ENCODE measurements at places on chromosomes 1 and 21. TPM values are rescaled to one million over a fixed set of nuclear protein-coding genes. Genes with fewer than 3 reads are reported as not detected.

Gene ANXA9
- total RNA-seq, result not detected

Gene DNASE2B
- not detected for total RNA-seq

Gene ROR1
- total RNA-seq, result not detected

Gene MEX3A
- total RNA-seq, result 0.05 TPM

Gene B4GALT2
- 20.1 TPM for total RNA-seq

Gene PLA2G2C
- not detected for total RNA-seq

- DNase-seq, result no peak
Observed at GRCh38 chr1:99645699-99646531, at the start of gene PALMD. PALMD (plus strand) TSS chr1:99646113; CDS start chr1:99646318, 205 bp downstream.

DNA sequence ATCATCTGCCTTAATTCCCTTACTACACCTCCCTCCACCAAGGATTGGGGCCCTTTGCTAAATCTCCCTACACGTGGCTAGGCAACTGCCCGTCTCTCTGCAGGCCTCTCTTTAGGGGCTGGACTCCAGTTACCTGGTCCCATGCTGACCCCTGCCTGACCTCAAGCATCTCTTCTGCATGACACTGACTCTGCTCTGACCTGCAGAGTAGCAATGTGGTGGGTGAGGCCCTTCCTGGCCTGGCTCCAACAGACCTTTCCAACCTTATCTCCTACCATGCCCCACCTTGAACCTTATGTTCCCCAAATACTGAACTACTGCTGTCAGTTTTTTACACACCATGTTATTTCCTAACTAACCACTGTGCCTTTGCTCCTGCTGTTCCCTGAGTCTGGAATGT is 45.9 kb upstream of the EPS15 start:
- no peak for DNase-seq

- DNase-seq, result peak; percentile 30
Observed at GRCh38 chr1:12634156-12634555, 9.7 kb upstream of the AADACL4 start.

GRCh38 chr1:212700892-212701819 is 1.5 kb upstream of the BATF3 start:
- peak; percentile 36 for DNase-seq

GRCh38 chr1:97364086-97364485 is 556.7 kb downstream of the DPYD start:
- DNase-seq, result no peak

DNA sequence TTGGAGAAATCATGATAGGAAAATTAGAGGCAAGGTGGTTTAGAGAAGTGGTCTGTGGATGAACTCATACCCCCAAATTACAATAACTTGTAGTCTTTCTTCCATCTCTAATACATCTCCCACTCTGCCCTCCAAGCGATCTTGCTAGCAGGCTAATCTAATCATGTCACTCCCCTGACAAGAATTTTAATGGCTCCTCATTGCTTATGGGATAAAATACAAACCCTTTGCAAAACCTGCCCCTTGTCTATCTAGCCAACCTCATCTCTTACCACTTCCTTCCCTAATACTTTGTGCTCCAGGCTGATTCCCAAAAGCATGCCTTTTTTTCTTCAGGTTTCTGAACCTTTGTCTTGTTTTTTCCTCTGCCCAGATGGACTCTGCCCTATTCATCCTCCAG is 71.3 kb upstream of the LRRN2 start:
- no peak for DNase-seq

DNA sequence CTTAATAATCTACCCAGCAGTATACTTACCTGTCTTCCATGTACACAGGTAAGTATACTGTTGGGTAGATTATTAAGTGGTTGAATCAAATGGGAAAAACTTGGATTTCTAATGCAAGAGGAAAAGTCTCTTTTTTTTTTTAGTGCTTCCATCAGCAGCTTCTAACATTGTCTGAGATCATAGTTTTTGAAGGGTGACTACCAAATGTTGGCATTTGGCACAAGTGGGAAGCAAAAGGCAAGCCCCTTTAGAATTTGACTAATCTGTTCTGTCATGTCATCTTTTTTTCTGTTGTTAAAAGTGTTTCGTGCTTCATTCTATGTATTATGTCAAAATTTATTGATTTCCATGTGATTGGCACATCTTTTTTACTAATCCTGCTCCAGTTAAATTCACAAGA is 547 bp downstream of the FMO1 start:
- no peak for DNase-seq

DNA sequence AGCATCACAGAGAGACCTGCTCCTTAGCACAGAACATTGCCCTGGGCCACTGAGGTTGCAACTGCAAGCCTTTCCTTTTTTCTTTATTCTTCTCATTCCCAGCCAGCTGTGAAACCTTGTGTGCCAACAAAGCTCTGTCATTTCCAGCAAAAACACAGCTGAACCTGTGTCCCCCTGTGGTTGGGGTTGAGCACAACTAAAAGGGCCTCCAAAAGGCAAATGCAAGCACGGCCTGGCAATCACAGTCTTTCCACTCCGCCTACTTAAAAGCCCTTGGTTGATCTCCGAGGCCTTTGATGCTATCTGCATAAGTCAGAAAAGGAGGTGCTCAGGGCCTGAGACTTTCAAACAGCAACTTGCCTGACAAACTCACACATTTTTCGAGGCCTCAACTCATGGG is 32.7 kb downstream of the SUSD4 start:
- no peak for DNase-seq
